Calu3 (cell line): ENCODE measurements at places on chromosomes 16 and 17.

DNA sequence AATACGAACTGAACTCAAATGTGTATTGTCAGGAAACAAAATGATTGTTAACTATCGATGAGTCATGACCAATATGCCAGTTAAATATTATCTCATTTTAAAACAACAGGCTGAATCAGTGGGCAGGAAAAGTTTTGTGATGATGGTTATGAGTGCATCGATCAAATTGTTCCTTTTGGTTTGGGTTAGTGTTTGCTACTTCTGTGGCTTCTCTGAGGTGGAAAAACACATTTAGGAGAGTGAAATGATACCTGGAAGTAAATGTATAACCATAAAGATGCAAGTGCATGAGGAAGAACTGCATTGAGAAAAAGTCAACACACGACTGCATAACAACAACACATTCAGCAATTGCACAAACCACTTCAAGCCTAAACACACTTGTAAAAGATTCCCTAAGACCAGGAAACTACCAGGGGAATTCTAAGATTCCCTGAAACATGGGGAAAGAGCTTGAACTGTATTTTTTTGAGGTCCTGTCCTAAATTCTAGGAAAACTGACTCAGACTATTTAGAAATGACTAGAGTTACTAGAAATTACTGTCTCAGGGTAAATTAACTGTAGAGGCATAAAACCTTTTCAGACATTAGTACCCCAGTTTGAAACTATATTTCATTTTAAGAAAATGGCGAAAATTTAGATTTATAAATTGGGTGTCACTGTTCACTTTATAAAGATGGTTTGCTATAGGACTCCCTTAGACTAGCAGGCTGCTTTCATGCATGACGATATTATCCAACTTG, 44.8 kb downstream of the CDYL2 start:
- no peaks in the 10 kb centered on the region for H3K27me3 ChIP-seq
- H3K36me3 ChIP-seq = no peaks in the 10 kb centered on the region
- no peak for DNase-seq
- H3K4me3 ChIP-seq = peak overlapping the region; percentile 33
- no peak overlapping the region for H3K27ac ChIP-seq
- H3K4me1 ChIP-seq = no peaks in the 10 kb centered on the region

DNA sequence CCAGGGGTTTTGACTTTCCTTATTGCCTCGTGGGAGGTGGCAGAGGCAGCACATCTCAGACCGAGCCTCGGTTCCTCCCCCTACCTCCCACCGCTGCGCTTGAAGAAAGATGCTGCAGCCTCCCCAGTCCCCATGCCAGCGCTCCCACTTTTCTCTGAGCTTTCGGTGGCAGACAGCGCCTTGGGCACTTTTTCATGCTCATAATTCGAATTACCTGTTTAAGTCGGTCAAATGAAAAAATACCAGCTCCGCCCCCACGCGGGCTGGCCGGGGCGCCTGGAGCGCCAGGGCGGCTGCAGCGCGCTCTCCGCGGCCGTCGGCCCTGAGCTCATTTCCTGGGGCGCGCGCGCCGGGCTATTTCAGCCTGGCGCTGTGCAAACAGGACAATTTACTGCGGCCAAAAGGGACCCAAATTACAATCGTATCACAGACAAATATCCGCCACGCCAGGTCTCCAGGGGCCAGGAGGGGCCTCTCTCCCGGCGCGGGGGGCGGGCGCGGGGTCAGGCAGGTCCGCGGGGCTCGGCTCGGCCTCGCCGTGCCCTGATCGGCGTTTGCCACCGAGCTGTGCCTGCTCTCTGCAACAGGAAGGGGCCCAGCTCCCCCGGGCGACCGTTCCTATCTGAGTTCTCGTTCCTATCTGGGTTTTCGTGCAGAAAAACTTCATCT, 45.0 kb downstream of the SOST start:
- no peaks in the 10 kb centered on the region for H3K36me3 ChIP-seq
- H3K4me3 ChIP-seq = peak overlapping the region; percentile 48
- H3K4me1 ChIP-seq = peaks cover 12% of the 10 kb centered on the region
- H3K27ac ChIP-seq = no peak overlapping the region
- DNase-seq = peak; percentile 44
- peaks cover 97% of the 10 kb centered on the region for H3K27me3 ChIP-seq

DNA sequence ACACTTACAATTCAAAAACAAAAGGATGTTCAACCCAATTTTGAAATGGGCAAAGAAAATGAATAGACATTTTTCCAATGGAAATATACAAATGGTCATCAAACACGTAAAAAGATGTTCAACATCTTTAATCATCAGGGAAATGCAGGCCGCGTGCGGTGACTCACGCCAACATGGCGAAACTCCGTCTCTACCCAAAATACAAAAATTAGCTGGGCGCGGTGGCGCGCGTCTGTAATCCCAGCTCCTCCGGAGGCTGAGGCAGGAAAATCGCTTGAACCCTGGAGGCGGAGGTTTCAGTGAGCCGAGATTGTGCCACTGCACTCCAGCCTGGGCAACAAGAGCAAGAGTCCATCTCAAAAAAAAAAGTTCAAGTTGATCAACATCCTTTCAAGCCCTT, 1.8 kb upstream of the CLUAP1 start:
- H3K27me3 ChIP-seq = no peaks in the 10 kb centered on the region
- peaks cover 25% of the 10 kb centered on the region for H3K36me3 ChIP-seq
- H3K27ac ChIP-seq = no peak overlapping the region
- no peak for DNase-seq
- no peak overlapping the region for H3K4me3 ChIP-seq

GRCh38 chr17:43018008-43018853, 4.0 kb downstream of the VAT1 start:
- H3K4me1 ChIP-seq = peaks cover 23% of the 10 kb centered on the region
- H3K27ac ChIP-seq = peak overlapping the region; percentile 4
- peaks cover 85% of the 10 kb centered on the region for H3K36me3 ChIP-seq
- no peak for DNase-seq

DNA sequence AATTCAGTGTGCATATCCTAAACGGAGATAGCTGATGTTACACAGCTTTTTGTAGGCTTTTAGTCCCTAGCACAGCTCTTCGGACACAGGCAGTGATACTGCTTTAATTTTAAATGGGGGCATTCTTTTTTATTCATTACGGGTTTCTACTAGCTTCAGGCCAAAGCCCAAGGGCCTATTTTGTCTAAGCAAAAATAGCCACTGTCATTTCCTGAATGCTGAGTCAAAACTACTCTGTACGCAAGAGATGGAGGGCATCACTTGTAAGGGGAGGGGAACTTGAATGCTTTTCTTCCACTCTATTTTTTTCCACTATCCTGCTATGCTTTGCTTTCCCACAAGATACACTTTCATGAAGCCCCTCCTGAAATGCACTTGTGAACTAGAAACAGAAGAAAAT, 360.7 kb downstream of the PMP22 start:
- no peaks in the 10 kb centered on the region for H3K4me1 ChIP-seq
- no peak overlapping the region for H3K27ac ChIP-seq
- no peak overlapping the region for H3K4me3 ChIP-seq
- no peaks in the 10 kb centered on the region for H3K27me3 ChIP-seq

DNA sequence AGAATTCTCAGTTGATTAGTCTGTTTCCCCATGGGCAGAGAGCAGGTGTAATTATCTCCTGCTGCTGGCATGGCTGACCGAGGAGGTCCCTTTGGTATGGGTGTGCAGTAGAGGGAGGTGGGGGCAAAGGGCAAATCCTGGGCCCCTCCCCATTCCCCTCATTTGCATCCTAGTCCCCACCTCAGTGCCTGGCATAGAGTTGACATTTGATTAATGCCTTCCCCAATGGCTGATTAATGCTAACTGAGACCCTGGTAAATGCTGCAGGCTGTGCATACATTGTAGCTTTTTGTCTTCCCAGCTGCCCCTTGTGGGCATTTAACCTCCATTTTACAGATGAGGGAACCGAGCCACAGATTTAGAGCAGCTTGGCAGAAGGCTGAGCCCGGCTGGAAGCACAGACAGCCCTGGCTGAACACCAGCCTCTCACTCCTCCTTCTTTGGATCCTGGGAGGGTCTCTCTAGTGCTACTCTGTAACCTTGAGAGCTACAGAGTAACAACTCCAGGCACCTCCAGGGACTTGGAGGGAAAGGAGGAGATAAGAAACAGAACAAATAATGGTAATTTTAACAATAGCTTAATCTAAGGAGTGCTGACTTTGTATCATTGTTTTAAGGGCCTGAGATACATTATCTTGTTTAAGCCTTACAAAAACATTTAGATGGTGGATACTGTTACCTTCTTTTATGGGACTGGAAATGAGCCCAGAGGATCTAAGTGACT, 5.1 kb downstream of the PLCG2 start:
- peaks cover 28% of the 10 kb centered on the region for H3K4me1 ChIP-seq
- H3K27ac ChIP-seq = no peak overlapping the region
- peaks cover 11% of the 10 kb centered on the region for H3K36me3 ChIP-seq

- peaks cover 5% of the 10 kb centered on the region for H3K36me3 ChIP-seq
- H3K4me3 ChIP-seq = no peak overlapping the region
- H3K27ac ChIP-seq = no peak overlapping the region
- H3K4me1 ChIP-seq = no peaks in the 10 kb centered on the region
Measured at GRCh38 chr17:80110447-80110812, 9.0 kb downstream of the GAA start.

GRCh38 chr16:12096157-12096777, 119.7 kb downstream of the SNX29 start:
- no peak overlapping the region for H3K4me3 ChIP-seq
- no peaks in the 10 kb centered on the region for H3K27me3 ChIP-seq
- no peak for DNase-seq
- no peak overlapping the region for H3K27ac ChIP-seq
- no peaks in the 10 kb centered on the region for H3K36me3 ChIP-seq
- peaks cover 13% of the 10 kb centered on the region for H3K4me1 ChIP-seq

DNA sequence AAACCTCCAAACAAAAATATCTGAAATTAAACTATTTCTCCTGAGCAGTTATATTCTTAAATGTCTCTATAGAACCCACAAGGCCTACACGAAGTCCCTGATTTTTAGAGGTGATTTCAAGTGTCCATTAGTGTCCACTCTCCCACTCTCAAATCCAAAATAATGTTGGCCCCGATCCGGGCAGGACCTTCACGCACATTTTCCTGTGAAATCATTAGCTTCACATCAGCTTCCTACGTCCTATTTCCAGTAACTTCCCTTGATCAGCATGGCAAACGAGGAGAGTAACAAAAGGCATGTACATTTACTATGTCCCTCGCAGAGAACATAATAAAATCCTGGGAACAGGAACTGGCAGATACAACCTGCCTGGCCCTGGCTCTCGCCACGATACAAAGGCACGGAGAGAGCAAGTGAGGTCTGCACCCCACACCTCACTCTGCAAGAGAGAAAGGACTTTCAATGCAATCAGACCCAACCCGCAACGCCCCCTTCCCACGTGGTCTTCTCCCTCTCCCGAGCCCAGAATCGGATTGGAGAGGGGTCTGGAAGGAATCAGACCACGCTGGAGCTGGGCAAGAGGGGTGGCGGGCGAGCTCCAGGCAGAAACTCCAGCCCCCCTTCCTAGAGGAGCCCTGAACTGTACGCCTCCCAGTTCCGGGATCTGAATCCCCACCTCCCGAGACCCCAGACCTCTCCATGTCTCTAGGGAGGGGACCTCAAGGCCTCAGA, 17.5 kb upstream of the C17orf78 start:
- peaks cover 60% of the 10 kb centered on the region for H3K36me3 ChIP-seq
- H3K27ac ChIP-seq = peak overlapping the region; percentile 90
- peak overlapping the region; percentile 100 for H3K4me3 ChIP-seq
- DNase-seq = peak; percentile 86
- H3K4me1 ChIP-seq = peaks cover 45% of the 10 kb centered on the region

DNA sequence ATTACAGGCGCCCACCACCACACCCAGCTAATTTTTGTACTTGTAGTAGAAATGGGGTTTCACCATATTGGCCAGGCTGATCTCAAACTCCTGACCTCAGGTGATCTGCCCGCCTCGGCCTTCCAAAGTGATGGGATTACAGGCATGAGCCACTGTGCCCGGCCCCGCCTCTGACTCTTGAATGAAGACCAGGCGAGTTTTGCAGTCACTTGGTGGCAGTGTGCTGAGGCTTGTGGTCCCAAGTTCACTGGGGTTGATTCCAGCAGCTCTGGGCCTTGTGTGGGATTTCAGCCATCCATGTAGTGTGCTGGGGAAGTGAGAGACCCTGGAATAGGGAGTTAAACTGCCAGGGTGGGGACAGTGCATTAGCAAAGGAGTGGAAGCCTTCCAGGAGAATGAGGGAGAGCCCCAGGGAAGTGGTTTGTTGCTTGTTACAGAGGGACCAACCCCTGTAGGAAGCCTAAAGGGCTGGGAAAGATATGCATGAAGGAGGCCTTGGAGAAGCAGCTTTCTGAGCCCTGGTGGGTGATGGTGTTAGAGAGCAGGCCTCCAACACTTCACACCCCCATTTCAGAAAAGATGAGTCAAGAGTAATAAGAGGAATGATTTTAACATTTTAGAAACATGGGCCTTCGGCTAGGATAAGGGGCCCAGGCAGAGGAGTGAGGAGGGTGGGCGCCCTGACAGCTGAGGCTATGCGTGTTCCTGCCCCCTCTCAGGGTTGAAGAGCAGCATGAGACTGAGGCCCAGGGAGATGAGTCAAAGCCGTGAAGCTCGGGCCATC, 14.5 kb downstream of the PSKH1 start:
- H3K36me3 ChIP-seq = peaks cover 40% of the 10 kb centered on the region
- peaks cover 7% of the 10 kb centered on the region for H3K4me1 ChIP-seq
- no peak overlapping the region for H3K4me3 ChIP-seq
- H3K27me3 ChIP-seq = no peaks in the 10 kb centered on the region
- DNase-seq = no peak
- H3K27ac ChIP-seq = no peak overlapping the region

DNA sequence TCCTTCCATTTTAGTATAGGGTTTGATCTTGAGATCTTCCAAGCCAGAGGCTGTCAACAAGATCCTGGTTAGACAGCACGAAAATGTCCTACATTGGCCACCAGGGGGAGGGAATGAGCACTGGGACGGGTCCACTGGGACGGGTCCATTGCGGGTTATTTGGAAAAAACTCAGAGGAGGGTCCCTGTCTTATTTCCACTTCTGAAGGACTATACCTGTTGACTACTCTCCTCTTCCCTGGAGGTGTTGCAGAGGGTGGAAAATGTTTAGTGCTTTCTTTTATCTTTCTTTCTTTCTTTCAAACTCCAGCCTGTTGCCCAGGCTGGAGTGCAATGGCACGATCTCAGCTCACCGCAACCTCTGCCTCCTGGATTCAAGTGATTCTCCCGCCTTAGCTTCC, 2.5 kb downstream of the TTLL6 start:
- DNase-seq = peak; percentile 81
- no peak overlapping the region for H3K27ac ChIP-seq
- peaks cover 12% of the 10 kb centered on the region for H3K36me3 ChIP-seq
- H3K27me3 ChIP-seq = peaks cover 23% of the 10 kb centered on the region
- peaks cover 16% of the 10 kb centered on the region for H3K4me1 ChIP-seq

GRCh38 chr16:48210747-48211146, 33.4 kb upstream of the LONP2 start:
- no peaks in the 10 kb centered on the region for H3K36me3 ChIP-seq
- H3K4me1 ChIP-seq = peaks cover 17% of the 10 kb centered on the region
- DNase-seq = no peak

DNA sequence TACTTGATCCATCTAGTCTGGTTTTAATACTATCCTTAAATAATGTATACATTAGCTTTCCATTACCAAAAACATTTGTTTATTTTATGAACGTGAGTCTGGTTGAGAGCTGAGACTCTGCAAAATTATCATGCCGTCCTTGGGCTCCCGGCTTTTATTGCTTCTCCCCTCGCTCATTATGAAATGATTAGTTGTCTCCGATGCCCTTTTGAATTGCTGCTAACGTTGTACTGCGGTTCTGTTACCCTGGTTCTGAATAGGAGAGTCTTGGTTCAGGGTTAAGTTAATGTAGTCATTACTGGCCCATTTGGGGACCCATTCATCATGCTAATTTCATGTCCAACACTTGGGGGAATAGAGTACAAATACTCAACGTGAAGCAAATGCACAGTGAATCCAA, 12.8 kb downstream of the XYLT1 start:
- peaks cover 4% of the 10 kb centered on the region for H3K36me3 ChIP-seq
- no peak for DNase-seq
- H3K4me1 ChIP-seq = no peaks in the 10 kb centered on the region
- H3K27me3 ChIP-seq = no peaks in the 10 kb centered on the region
